ENCODE measurements at places on chromosomes 7 and 10.
A peak's percentile ranks its signal among the peaks of the same experiment; 100 is the strongest.

- DNase-seq: no peak
Measured at GRCh38 chr7:121992068-121992467, 119.1 kb downstream of the PTPRZ1 start.

GRCh38 chr10:100986952-100987684 lies at the start of the genes MRPL43 and TWNK:
Gene MRPL43 (minus strand): TSS chr10:100987497. CDS start chr10:100987443, 54 bp downstream.
Gene TWNK (plus strand): TSS chr10:100987543. CDS start chr10:100988211, 668 bp downstream.
- peak; percentile 77 for DNase-seq

- DNase-seq: no peak
Measured at GRCh38 chr7:6268907-6269306, 3.5 kb downstream of the CYTH3 start.

GRCh38 chr10:102579328-102579727 lies 65.0 kb upstream of the TRIM8 start:
- DNase-seq: no peak

DNA sequence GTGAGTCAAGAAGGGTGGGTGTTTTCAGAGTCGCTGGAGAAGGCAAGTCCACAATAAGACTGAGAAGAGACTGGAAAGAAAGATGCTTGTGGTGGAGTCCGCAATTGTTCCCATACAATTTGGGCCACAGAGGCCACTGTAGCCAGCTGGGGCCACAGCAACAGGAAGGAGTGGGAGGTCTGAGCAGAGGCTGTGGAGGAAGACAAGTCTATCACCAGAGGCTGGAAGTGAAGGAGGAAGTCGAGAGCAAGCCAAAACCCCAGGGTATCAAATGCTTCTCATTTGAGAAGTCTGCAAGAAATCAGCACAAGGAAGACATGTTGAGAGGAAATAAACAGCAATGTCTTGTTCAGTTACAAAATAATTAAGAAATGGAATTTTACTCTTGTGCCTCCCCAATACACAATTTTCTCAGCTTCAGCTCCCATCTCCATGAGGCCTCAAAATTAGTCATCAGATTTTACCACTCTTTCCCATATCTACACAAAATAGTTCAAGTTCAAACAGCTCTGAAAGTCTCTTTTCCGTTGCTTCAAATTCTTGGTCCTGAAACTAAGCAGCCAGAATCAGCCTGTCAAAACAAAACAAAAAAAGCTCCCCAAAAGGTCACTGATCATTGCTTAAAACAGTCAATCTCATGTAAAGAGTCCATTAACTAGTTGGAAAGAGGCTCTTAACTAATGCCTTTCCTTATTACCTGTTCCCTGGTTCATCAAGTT lies 31.6 kb downstream of the SLC16A12 start:
- no peak for DNase-seq

- no peak for DNase-seq
Measured at GRCh38 chr10:3906511-3907111, 121.6 kb upstream of the KLF6 start.

GRCh38 chr7:153397906-153398305 lies 638.4 kb downstream of the ACTR3B start:
- DNase-seq: no peak

GRCh38 chr10:98254234-98254974 lies 13.6 kb downstream of the LOXL4 start:
- DNase-seq: no peak

- no peak for DNase-seq
Measured at GRCh38 chr10:48458662-48459048, 146.2 kb downstream of the ARHGAP22 start.

DNA sequence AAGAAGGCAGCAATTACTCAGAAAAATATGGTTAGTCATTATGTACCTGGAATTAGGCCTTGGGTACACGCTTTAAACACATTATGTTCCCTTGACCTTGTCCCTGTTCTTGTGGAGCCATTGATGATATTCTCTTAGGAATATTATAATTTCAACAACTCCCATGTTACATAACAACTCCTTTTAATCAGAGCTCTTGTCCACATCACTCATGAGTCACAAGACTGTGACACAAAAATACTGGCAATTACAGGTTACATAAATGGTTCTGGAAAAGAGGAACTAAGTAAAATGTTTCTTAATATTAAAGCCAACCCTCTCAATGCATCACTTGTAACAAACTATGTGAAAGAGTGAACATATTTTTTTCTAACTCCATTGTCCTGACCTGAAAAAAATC lies 143.8 kb upstream of the PCLO start:
- DNase-seq: no peak

- DNase-seq: no peak
Measured at GRCh38 chr10:82438277-82438676, 563.3 kb downstream of the NRG3 start.

- DNase-seq: peak; percentile 11
Measured at GRCh38 chr7:127885843-127886242, 145.4 kb downstream of the LRRC4 start.

DNA sequence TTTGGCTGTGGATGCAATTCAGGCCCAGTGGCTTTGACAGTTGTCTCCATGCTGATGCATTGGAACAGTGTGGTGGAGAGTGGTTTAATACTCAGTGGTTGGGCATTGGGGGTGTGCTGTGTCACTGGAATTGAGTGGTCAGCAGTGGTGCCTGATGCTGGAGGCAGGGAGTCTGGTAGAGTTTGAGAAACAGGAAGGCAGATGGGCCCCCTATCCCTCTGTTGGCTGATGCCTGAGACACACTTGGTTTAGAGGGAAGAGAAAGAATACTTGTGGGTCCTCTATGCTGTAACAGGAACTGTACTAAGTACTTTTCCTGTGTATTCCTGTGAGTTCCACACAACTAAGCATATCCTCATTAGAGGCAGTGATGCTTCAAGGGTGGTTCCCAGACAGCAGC lies 55.4 kb downstream of the EEPD1 start:
- DNase-seq: no peak

DNA sequence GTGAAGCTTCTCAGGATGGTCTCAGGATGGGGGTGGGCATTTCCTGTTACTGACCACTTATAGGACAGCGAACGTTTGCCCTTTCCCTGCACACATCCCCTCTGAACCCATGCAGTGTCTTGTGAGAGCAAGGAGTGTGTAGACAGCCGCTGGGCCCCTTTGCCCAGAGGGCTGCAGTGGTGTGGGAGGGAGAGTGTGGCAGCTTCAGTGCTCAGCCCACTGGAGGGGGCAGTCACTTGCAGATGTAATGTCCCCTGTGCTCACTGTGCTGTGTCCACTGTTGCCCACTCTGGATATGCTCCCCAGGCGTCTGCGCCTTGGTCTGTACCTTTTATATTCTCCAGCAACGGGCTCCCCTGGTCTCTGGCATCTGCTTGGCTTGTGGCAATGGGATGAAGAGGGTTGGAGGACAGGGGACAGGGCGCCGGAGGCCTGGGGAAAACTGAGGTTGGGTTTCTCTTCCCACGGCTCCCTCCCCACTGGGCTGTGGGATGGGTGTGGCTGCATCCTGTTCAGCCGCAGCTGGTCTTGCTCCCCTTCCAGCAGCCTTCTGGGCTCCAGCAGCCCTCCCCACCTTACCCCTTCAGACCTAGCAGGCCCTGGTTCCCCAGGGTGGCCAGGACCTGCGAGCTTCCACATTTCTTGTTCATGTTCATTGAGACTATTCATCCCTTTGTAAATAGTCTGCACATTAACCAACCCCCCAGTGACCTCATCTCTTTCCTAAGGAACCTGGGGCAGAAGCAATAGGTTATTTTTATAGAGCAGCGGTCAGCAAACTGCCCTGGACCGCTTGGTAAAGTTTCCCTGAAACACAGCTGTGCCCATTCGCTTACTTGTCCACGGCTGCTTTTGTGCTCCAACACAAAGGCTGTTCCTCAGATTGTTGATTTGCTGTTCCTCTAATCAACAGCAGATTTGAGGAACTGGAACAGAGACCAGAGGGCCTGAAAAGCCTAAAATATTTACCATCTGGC lies 6.1 kb downstream of the ZNF789 start:
- no peak for DNase-seq

GRCh38 chr7:149414745-149415390 lies 46.0 kb downstream of the ZNF777 start:
- DNase-seq: no peak

DNA sequence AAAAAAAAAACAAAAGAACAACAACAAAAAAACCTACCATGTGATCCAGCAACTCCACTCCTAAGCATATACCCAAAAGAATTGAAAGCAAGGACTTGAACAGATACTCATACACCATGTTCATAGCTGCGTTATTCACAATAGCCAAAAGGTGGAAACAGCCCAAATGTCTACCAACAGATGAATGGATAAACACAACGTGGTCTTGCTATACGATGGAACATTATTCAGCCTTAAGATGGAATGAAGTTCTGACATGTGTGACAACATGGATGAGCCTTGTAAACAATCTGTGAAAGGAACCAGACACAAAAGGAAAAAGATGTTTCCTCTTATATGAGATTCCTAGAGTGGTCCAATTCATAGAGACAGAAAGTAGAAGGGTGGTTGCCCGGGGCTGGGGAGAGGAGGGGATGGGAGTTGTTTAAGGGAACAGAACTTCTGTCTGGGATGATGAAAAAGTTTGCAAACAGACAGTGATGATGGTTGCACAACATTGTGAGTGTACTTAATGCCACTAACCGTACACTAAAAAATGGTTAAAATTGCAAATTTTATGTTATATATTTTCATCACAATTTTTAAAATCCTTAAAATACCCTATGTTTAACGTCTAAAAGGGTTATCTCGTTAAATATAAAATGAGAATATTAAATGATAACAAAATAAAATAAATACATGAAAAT lies 11.6 kb downstream of the CLEC2L start:
- no peak for DNase-seq

DNA sequence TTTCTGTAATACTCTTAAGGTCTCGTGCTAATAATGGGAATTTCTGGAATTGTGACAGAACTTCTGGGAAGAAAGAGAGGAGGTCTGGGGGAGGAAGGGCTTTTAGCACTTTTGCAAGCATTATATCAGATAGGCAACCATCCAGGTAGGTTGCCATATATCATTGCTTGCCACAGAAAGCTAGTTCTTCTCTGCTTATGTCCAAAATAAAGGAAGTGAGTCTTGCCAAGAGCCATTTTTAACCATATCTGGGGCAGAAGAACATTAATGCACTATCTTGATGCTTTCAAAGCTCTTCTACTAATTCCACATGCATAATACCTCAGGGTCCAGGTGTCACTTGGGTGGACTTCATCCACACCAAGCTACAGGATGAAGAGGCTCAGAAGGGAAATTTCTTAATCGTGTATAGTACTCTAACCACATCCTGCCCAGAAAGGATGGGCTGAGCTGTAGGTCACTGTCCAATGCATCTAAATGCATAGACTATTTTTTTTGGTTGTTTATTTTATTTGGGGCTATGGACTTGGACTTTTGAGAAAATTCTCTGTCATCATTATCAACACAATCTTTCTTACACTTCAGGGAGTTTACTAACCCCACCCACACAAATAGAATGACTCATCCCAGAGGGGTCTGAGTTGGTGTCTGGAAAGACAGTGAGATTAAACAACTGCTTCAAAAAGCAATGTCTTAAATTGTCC lies 68.9 kb upstream of the ADO start:
- DNase-seq: no peak

DNA sequence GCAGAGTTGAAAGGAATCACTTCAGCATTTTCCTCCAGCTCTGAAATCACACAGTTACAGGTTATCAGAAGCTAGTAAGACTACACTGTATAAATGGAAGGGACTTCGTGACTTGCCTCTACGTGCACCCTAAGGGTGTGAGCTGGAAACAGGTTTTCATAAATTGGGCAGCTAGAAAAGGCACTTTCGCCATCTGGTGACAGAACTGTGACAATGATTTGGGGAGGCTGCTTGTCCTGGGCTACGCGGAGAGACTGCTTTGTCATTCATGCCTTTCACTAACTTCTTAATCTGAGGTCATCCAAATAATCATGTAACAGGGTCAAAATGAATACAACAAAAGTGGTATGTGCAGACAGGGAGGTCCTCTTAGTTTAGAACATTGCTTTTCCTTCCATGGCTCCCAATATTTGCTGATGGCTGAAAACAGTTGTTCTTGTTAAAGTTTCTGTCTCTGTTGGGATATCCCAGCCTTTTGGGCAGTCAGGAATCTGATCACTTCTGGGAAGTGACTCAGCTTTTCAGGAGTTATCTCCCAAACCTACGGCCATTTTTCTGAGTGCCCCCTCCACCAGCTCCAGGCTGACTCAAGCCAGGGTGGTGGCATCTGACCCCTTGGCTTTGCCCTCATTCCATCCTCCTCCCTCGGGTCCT lies 17.8 kb downstream of the VWC2 start:
- no peak for DNase-seq

DNA sequence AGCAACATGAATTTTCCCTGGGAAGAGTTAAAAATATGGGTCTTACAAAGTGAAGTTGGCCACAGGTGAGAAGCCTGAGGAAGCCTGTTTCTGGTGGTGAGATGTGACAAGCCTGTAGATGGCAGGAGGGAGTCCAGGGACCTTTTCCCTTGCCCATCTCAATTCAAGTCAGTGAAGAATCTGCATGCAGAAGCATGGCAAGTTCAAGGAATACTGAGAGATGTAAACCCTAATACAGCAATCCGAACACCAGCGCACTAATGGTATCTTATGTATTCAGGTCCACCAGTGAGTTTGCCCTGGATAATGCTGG lies 73.6 kb downstream of the RHOBTB1 start:
- DNase-seq: no peak

- no peak for DNase-seq
Measured at GRCh38 chr7:99665312-99666012, 14.3 kb downstream of the CYP3A5 start.

DNA sequence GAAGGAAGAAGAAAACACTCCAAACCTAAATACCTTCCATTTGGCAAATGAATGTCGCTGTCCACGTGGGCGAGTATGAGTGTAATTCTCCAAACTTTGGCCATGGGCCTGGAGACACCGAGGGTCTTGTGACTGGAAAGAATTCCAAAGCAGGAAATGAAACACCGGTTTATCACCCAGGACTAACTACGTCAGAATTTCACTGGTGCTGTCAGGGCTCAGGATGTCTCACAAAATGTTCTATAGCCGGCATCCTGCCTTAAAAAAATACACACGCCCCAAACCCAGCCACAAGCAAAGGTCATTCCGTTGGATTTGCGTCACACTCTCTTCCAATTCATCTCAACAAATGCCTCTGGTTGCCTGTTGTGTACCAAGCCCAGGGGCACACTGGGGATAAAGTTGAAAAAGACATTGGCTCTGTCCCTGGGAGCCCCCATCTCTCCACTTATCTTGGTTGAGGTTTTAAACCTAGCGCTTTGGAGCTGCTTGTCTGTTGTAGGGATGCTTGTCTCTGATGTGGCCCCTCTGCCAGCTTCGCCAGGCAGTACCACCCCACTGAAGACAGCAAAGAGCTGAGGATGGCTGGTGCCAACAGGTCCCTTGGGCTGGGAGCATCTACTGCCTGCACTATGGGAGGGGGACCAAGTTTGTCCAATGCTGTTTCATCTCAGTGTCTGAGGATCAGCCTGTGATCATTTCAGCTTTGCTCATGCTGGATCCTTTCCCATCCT lies 31.2 kb downstream of the GSTO2 start:
- DNase-seq: no peak

Data from caudate nucleus (tissue), 63 donors.